Kidney (tissue), 22 donors: ENCODE measurements at places on chromosomes 13 and 19. TPM values are rescaled to one million over a fixed set of nuclear protein-coding genes. Genes with fewer than 3 reads are reported as not detected.

DNA sequence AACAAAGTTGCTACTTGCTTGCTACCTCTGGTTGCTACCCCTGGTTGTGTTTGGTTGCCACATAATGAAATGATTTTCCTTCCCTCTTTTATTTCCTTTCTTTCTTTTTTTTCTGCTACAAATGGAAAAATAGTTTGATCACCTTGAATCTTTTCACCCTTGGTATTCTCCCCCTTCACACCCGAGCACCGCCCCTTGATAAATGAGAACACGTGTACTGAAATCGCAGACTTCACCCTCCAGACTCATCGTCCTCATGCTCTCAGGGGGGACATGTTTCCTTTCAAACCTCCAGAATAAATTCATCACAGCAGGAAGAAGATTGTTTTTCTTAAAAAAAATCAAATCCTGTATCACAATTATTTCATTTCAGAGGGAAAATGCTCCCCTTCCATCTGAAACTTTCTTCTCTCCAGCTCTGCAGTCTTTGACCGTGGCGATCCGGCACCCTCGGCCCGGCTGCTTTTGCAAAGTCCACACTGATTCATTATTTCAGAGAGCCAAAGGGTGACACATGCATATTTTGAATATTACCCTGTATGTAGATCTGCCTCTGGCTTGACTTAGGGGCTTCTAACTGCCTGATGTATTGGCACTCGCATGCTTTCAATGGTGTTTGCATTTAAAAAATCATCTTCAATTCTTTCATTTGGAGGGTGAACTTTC is 222.6 kb upstream of the MAB21L1 start:
- no peak for DNase-seq

GRCh38 chr13:36862002-36862685 is 43.1 kb downstream of the RFXAP start:
- DNase-seq, result no peak

DNA sequence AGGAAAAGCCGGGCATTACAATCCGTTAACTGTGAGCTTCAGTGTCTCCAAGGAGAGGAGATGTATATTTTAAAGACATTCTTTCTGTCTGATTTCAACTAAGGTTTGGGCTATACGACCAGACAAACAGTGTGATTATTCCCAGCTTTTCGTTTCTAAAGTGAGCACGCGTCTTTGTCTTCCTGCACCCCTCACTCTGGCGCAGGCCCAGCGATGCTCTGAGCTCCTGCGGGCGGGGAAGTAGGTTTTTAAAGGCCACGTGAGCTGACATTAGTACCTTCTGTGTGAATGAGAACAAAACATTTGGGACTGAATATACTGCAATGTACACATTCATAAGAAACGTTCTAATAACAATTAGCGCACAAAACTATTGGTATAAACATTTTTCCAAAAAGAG is 15.3 kb upstream of the RANBP3 start:
- no peak for DNase-seq

DNA sequence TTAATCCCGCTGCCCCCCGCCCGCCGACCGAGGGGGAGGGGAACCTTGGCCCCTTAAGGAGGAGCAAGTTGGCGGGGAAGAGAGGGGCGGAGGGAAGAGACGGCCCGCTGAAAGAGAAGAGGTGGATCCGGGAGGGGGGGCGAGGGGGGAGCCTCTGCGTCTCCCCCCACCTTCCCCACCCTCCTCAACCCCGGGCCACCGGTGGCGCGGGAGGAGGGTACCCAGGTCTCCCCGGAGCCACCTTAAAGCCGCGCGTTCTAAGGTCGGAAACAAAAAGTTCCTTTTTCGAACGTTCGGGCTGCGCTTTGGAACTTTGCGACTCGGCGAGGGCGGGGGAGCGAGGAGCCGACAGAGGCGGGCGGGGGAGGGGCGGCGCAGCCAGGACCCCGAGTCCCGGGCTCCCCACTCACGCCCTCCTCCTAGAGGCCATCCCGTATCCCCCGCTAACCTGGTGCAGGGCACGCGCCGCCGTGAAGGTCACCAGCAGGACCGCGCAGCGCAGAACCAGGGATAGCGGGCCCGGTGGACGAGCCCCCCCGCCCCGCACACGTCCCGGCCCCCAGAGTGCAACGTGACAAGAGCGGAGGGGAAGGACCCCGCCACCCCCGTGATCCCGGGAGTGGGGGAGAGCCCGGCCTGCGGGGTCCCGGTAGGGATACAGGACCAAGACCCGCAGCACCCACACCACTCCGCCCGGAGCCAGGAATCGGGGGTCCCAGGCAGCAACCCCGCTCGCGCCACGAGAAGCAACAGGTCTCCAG is 659 bp downstream of the ERF start:
- DNase-seq, result peak; percentile 89

The PSG3 gene
- total RNA-seq, result not detected

DNA sequence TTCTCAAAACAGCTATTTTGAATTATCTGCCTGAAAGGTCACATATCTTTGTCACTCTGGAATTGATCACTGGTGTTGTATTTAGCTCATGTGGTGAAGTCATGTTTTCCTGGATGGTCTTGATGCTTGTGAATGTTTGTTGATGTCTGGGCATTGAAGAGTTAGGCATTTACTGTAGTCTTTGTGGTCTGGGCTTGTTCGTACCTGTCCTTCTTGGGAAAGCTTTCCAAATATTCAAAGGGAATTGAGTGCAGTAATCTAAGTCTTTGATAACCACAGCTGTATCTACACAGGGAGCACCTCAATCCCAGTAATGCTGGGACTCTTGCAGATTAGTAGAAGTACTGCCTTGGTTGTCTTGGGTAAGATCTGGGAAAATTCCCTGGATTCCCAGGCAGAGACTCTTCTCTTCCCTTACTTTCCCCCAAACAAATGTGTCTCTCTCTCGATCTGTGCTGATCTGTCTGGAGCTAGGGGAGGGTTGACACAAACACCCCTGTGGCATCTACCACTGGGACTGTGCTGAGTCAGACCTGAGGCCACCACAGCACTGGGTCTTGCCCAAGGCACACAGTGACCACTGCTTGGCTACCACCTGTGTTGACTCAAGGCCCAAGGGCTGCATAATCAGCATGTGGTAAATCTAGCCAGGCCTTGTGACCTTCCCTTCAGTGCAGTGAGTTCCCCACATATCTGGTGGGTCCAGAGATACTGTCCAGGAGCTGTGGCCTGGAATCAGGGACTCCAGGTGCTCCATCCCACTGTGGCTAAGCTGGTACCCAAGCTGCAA is 5.5 kb upstream of the CYP4F3 start:
- DNase-seq, result no peak
